Activated naive CD4-positive, alpha-beta T cell treated with anti-CD3 and anti-CD28 coated beads, Interleukin-2, amount 50 U/mL, for 72 hours (primary cell): ENCODE measurements at places on chromosomes 7 and 10. TPM values are rescaled to one million over a fixed set of nuclear protein-coding genes. Genes with fewer than 3 reads are reported as not detected.

Gene KIF11
- total RNA-seq = 57.7 TPM

Gene ERLIN1
- 16.8 TPM for total RNA-seq

Gene GFRA1
- 0.20 TPM for total RNA-seq

Gene CALHM2
- 13.5 TPM for total RNA-seq

GRCh38 chr7:133511252-133511651, 258.4 kb downstream of the EXOC4 start:
- no peak for DNase-seq

DNA sequence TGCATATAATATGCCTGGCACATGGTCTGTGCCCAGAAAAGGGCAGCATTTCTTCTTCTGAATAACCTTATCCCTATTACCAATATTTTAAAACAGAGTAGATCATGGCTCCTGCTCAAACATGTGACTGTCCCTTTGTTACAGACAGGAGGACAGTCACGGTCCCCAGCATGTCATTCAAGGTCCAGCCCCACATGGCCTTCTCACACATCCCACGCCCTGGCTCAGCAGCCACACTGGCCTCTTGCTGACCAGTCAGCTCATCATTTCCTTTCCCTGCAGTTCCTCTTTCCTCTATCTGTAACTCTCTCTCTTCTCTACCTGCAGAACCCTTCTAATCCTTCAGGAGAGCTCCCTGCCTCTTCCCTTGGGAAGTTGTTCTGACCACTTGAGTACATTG, 167.8 kb downstream of the CHN2 start:
- no peak for DNase-seq

DNA sequence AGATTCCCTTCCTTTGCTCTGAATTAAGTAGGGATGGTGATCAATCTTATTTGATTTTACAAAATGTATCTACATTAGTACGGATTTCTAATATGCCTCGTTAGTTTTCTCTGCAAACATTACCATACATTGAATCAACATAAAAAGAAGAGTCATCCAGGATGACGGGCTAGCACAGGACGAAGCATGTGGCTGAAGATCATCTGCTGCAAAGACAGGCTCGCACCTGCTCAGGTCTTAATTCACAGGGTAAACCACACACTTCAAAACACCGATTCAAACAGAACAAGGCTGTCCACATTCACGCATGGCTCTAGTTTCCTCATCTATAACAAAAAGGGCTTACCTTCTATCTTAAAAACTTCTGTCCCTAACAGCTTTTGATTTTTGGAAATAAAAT, 323.0 kb downstream of the PARD3 start:
- DNase-seq = no peak

DNA sequence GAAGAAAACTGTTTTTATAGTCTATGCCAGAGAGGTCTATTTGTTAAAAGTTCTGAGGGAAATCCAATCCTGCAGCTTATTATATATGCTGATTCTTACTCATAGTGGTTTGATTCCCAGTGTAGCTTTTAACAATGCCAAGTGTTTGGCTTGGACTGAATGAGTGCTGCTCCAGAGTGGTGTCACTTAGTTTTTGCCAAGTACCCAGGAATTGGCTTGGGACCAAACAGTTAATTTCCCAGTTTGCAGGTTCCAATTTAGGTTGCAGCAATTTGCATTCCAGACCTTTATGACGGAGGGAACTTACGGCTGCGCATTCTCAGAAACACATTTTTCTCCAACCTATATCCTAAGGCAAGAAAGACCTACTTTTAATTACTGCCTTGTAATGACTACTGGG, 32.4 kb downstream of the NSUN6 start:
- DNase-seq = no peak

GRCh38 chr7:148953676-148954075, 69.6 kb upstream of the EZH2 start:
- DNase-seq = no peak

DNA sequence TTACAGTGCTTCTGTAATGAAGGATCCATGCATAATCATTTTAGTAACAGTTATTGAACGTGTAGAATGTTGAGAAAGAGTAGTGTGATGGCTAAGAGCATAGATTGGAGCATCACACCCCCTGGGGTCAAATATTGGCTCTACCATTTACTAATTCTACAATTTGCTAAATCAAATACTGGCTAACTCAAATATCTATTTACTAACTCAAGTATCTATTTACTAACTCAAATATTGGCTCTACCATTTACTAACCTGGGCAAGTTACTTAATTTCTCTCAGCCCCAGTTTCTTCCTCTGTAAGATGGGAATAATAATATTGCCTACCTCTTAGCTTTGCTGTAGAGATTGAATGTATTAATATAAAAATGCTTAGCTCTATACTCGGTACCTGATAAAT, 64.0 kb downstream of the CDK14 start:
- DNase-seq = no peak

DNA sequence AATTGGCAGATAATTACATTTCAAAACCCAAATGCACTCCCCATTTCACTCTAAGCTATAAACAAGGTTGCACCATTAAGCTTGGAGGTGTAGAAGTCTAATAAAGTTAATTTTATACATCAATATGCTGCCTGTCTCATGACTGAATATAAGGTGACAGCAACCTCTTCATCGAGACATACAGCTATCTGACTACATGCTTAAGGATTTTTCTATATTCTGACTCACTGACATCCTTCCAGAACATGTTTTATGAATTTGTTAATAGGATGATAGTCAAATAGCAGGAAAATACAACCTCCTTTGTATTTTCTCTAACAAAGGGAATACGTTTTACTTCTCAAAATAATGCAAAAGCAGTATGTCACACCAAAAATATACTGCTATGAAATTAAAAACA, 76.6 kb downstream of the NRBF2 start:
- DNase-seq = no peak

DNA sequence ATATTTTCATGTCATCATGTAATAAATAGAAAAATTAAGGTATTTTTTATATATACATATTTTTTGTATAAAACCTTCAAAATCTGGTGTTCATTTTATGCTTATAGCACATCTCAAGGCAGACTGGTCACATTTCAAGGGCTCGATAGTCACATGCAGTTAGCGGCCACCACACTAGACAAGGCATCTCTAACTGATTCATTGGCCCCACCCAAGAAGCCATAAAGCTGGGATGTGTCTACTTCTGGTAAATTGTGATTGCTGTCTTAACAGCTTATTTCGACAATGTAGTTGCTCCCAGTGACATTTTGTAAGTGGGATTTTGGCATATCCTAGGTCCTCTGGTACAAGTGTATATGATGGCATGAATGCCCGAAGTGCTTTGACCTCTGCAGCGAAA, 168.7 kb downstream of the FRMD4A start:
- no peak for DNase-seq

DNA sequence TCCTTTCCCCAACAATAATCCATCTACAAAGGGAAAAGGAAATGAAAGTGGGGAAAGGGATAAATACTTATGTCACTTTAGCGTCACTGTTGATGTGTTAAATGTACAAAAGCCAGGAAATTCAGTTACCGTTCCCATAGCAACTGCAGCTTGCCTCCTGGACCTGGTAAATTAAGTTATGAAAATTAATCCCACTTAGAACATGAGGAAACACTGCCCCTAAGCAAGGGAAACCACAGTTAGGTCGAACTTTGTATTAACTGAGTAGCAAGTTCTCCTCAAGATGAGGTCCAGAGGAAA, 338.2 kb upstream of the AOAH start:
- DNase-seq = no peak

DNA sequence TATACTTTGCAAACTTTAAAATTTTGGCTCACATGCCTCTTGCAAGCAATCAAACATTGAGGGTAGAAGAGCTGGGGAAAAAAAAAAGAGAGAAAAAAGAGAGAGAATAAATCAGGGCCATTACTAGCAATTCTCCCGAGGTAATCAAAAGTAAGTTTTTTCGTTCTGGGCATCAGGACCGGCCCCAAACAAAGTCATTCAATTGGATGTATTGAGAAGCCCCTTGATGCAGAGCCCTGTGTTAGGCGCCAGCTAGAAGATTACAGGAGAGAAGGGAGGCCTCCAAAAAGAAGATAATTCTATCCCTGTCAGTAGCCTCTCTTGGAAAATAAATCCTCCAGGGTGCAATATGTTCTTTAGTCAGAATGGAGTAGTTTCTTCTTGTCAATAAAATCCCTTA, 2.2 kb upstream of the CTNNA3 start:
- no peak for DNase-seq

- DNase-seq = peak; percentile 67
Measured at GRCh38 chr10:97572214-97572989, at the start of gene ANKRD2. TSS of gene ANKRD2 (plus strand) at chr10:97572779. CDS start at chr10:97572789, 10 bp downstream.

GRCh38 chr7:30135301-30136116, 723 bp downstream of the MTURN start:
- peak; percentile 65 for DNase-seq

DNA sequence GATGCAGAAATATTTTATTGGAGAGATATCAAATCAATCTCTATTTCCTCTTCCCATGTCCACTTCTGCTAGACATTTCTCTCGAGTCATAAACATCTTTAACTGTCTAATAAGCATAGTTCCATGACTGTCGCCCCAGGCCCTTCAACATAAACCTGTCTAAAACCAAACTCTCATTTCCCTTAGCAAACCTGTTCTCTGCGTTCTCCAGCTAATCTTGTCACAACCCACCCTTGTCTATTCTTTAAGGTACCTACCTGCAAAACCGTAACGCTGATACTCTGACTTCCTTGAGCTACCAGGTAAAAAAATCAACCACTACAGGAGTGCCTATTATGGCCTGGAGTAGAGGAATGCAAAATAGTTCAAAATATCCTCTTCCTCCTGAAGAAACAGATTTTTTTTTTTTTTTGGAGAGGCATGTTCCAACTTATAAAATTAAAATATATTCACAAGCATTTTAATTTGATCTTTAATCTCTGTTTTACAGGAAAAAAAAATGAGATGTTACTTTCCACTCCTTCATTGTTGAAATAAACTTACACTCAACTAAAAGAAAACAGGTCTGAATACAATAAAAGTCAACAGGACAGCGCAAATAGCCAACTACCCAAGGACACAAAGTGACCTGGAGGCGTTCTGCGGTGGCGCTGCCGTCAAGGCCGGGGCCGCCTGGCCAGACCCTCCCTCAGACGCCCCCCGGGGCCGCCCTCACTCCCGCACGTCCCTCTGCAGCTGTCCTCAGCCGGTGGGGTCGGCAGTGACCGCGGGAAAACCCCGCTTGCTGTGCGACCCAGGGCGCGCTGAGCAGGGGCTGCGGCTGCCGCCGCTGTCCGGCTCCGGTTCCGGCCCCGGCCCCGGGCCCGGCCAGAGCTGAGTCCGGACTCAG, 765 bp downstream of the SLC25A40 start:
- DNase-seq = no peak

DNA sequence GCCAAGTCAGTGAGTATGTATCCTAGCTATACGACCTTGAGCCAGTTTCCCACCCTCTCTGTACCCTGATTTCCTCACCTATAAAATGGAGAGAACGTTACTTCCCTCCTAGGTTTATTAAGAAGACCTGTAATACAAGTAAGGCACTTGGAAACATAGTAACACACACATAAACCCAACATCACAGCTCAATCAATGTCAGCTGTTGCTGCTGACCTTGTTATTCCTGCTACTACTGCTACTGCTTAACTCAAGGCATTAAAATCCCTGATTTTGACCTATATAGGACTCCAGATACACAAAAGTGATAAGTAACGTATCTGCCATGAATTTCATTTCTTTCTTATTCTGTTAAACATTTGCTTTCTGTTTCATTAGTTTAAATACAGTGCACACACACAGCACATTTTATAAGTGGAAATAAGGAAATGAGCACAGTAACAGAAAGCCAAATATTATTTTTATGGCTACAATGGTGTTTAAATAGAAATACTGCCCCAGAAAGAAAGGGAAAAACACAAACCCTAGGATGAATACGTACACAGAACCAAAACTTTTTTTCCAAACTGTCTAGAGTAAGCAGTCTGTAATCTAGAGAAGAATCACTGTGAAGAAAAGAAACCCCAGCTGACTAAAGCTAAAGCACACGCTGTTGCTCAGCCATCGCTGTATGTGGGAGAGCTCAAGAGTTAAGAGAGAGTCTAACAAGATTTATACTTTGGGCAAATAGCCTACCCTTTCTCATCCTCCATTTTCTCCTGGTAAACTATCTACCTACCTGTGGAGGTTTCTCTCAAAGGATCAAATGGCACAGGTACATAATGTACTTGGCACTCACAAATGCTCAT, 19.0 kb downstream of the NAPEPLD start:
- no peak for DNase-seq

DNA sequence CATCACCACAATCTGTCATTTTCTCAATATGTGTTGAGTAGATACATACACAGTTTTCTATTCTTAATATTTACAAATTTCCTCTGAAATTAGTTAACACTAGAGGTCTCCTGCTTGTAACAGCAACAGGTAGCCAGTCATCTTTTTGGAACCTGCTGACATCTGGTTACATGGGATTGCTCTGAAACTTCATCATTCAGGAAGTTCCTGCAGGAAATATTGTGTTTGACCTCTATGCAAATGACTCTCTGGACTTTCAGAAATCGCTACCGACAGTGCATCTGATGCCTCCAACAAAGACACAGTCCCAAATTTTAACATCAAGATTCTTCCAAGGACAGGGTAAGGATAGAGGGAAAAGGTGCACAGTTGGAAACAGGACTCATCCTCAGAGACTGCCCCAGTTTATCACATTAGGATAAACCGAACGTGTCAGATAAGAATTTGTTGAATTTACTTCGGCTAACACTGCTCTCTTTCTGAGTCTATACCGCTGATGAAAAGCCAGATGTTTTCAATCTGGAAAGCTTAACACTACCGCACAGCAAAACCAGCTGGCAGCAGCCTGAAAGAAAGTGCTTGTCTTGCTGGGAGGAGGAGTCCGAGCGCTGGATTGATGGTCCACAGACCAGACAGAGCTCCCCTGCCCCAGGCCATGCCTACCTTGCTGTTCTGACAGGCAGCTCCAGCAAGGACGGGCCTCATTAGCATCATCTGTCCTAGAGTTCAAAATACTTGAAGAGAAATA, 633.4 kb downstream of the PARD3 start:
- DNase-seq = no peak

GRCh38 chr10:3782146-3782450, 2.9 kb downstream of the KLF6 start:
- DNase-seq = no peak

DNA sequence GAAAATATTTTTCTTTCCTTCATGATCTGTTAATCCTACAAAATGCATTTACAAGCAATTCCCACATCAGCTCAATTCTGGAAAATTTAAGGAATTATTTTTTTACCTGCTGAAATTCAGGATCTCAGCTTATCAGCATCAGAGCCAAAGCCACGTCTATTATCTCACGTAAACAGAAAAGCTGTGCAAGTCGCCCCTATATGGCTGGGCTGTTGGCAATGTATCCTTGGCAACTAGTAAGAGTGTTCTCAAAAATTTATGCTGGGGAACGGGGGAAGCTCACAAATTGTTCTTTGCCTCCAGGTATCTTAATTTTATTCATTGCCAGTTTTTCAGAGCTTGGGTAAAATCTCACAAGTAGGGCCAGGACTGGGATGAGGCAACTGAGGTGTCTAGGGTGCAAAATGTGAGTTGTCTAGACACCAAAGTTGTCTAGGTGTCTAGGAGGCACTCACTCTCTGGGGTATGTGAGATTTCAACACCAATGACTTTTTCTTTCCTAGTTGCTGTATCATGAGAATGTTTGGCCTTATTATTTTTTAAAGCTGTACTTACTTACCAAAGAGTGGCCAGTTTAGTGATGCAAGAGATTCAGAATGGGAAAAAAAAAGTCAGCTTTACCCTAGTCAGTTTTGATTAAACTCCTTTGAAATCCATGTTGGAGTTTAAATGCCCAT, 5.1 kb downstream of the GSTO2 start:
- no peak for DNase-seq
